ENCODE measurements at places on chromosomes 2 and 18.

DNA sequence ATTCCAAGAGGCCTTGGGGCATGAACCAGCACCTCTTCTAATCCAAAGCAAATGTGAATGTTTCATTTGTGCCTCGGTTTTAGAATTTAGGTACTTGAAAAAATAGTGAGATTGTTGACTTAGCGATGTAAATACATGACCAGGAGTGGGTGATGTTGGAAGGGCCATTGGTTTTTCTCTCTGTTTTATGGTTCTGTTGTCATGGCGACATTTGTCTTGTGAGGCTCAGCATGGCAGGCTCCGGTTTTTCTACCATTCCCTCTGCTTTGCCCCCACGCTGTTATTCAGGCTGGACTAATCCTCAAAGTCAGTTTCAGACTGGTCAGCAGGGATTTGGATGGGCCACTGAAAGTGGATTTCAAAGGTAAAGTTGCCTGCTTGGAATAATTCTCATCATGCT, 255.4 kb downstream of the ALPK2 start:
- DNase-seq: no peak

GRCh38 chr2:226179010-226179409, 620.6 kb downstream of the IRS1 start:
- no peak for DNase-seq

DNA sequence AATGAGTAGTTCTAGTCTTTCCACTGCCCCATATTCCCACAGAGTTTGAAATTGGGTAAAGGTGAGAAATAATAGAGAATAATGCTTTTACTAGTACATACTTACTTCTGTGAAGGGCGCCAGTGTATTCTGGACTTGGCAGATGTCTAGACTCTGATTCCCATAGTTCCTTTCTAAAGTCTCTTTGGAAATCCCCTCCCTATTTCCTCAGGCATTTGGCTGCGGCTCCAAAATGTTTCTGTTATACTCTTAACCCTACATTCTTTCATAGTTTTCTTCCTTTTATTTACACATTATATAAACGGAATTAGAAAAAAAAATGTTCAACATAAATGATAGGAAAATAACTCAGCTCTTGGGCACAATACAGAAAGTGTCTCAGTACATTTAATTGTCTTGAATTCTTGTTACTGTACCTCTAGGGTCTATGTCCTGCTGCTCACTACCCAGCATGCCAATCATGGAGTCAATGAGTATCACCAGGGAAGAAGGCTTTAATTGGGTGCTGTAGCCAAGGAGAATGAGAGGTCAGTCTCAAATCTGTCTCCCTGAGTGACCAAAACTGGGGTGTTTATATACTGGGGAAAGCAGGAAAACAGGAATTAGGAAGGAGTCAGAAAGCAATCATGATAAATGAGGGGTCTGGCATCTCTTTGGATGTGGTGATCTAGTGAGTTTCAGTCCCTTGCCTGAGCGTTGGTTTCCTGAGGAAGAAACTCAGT, 147.8 kb upstream of the MMADHC start:
- DNase-seq: peak; percentile 54

DNA sequence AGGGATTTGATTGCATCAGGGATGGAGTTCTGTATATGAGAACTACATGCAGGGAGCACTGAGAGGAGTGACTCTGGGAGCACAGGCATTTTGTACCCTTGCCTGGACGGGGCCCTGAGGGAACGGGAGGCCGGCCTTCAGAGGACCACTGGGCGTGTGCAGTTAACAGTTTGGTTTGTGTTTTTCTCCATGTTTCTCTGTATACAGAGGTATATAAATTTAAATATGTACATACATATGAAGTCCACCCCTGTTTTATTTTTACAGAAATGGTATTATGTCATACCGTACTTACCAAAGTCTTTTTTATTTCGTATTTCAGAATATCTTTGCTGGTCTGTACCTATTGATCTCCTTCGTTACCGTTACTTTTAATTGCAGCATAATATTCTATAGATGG, 111.3 kb downstream of the PTPRM start:
- no peak for DNase-seq

DNA sequence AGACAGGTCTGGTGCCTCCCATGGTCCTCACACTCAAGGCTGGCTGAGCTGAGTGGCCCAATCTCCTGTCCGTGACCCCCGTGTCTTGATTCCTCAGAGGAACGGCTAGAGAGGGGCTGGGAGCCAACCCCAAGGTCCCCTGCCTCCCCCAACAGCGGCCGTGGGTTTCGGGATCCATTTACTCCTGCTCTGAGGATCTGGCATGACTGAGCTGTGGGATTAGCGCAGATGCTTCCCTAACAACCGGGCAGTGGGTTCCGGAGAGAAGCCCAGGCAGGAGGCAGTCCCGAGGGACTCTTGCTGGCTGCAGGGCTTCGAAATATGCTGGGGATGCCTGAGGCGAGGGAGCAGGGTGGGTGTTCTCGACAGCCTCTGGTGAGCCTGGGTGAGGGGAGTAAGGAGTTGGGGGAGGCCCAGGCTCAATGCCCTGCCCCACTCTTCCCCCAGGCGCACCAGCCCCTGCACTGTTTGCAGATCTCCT, 18.9 kb downstream of the GPR35 start:
- DNase-seq: no peak

DNA sequence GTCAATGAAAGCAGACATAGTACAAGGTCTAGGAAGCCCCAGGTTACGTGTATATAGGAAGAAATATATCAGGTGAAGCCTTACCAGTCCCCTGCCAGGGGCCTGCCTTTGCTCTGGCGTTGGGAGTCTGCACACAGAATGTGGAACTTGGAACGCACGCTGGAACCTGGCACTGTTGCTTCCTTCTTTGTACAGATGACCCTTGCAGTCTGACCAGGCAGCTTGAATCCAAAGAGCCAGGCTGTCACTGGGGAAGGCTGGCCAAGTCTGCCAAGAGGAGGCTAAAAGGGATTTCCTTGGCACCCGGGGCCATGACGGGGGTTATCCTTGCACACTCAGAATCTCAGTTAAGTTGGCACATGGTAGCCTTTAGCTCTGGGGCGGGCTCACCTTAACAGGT, 39.5 kb downstream of the TMEM247 start:
- DNase-seq: peak; percentile 55

GRCh38 chr2:241087420-241088268, 14.4 kb downstream of the MTERF4 start:
- no peak for DNase-seq

DNA sequence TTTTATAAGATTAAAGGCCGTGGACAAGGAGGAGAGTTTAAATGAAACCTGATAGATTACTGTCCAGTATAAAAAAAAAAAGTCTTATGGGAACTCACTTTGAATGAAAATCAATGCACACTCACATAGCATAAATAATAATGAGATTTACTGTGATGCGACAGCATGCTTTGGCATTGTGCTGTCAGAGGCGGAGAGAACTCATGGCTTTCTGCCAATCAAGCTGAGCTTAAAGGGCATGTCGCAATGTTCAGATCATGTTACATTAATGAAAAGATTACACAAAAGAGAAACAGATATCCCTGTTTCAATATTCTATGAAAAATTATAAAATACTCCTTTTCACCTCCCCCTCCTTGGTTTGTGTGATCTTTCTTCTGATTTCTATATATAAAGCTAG, 310.8 kb downstream of the ERBB4 start:
- DNase-seq: peak; percentile 51

DNA sequence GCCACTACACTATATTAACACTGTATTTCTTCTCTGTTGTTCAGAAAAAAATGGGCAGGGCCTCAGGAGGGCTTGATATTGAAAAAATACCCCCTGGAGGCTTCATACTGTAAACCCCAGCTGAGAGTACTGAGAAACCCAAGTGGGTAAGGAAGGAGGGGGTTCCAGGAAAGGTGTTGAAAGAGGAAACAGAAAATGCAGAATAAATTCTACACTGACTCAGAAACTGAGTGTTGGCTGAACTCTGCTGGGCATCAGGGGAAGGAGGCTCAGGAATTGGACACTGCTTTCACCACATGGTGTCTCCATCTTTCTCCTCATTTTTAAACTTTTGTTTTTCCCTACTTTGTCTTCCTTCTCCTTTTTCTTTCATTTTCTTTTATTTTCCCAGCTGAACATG, 253.7 kb downstream of the DYM start:
- no peak for DNase-seq

DNA sequence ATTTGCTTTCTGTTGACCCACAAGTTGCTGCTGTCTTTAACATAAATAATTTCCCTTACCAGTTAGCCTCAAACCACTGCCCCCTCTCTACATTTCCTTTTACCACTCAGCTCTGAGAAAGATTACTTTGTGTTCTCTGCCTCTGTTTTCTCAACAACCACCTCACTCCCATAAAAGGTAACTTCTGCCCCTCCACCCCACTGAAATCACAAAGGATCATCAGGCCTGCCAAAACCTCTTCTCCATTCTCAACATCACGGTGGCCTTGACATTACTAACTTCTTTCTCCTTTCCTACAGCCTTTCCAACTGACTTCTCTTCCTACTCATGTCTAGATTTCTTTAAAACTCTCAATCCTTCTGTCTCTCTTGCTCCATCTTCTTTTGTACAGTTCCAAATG, 10.1 kb downstream of the ACADL start:
- DNase-seq: no peak

GRCh38 chr18:76252139-76252538, 242.9 kb downstream of the ZNF516 start:
- no peak for DNase-seq

DNA sequence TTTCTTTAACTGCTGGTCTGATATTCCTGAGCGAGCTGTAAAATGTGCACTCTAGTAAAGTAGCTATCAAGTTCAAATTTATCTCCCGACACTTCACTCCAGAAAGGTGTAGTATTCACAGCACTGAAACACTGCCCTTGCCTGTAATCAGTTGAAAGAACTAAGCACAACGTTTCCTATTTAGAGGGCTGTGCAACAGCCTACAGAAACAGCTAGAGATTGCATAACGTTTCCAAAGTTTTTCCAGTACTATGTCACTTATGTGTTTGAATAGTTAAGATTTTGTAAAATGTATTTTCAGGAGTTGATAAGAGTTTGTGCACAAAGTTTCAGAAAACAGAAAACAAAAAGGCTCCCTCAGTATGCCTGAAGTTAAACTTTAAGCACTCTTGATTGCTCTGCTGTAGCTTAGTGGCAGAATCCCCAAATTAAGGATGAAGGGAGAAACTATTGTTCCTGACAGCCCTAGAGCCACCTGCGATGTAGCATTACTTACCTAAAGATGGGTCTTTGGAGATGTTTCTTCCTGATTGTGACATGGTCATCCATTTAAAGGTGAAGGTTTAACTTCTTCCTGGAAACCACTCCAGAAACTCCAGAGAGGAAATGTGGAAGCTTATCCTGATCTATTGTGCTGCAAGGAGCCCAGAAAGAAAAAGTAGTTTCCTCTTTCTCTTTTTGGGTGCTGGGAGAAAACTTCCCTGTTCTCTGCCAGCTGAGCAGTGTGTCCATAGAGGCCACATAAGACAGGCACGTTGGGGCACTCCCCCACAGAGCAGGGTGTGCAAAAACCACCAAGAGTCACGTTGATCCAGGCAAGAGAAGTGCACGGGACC, 536 bp downstream of the PDE1A start:
- DNase-seq: peak; percentile 68

DNA sequence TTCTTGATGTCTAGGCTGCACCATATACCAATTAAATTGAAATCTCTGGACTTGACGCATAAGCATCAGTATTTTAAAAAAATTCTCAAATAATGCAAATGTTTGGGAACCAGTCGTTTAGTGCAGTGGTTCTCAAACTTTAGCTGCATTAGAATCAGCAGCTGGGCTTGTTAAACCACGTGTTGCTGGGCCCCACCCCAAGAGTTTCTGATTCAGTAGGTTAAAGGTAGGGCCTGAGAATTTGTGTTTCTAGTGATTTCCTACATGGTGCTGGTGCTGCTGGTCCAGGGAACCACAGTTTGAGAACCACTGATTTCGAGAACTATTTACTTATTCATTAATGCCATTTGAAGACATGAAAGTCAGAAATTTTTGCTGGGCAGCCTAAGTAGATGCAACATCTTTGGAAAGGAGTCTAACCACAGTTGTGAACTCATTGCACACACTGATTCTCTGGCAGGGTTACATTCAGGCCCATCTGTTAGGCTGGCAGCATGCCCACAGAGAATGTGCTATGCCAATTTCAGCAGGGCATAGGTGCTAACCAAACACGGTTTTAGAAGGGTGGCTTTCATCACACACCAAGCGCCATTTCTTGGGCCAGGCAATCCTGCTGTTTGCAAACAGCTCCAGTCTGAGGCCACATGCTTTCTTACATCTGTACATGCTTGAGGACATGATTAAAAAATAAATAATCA, 26.4 kb upstream of the ATP5MC3 start:
- DNase-seq: peak; percentile 30

DNA sequence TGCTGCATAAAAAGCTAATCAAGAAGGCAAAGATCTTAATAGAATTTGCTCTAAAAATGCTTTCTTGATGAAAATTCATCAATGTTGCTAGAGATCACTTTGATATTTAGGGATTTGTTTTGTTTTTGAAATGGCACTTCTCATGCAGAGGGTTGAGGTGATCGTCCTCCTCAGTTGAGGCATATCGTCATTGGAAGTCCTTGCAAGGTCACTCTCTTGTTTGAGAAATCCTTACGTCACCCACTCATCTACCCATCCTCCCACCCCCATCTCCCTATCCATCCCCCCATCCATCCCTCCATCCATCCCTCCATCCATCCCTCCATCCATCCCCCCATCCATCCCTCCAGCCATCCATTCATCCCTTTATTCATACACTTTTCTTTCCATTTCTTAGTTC, 133.7 kb downstream of the THNSL2 start:
- DNase-seq: no peak

- DNase-seq: no peak
Measured at GRCh38 chr2:49988276-49988675, 834.0 kb upstream of the FSHR start.

DNA sequence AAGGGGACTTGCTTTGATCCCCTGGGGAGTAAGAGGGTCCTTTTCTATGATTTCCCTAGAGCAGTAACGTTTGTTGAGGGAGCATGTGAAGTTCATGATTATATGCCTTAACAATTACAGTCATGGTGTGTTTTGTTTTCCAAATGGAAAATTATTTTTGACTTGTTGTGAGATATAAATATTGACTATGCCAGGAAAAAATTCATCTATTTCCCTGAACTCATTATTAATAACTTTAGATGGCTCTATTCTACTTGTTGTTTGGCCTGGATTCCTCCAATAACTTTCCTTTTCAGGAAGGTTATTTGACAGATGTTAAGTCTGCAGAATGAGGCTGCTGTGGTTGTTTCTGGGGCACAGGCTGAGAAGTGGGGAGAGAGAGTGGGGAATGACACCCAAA, 72.1 kb upstream of the LMAN1 start:
- no peak for DNase-seq

All from muscle of back (tissue), 13 donors.